ENCODE measurements at places on chromosomes 5 and 9. TPM values are rescaled to one million over a fixed set of nuclear protein-coding genes. Genes with fewer than 3 reads are reported as not detected.
A peak's percentile ranks its signal among the peaks of the same experiment; 100 is the strongest.

SPATA31E1 gene
- not detected for total RNA-seq

CCNI2 gene
- total RNA-seq = not detected

SARDH gene
- total RNA-seq = 2.0 TPM

- peak; percentile 22 for DNase-seq
These were observed 160.1 kb downstream of the TENT4A start for GRCh38 chr5:6873359-6873758.

DNA sequence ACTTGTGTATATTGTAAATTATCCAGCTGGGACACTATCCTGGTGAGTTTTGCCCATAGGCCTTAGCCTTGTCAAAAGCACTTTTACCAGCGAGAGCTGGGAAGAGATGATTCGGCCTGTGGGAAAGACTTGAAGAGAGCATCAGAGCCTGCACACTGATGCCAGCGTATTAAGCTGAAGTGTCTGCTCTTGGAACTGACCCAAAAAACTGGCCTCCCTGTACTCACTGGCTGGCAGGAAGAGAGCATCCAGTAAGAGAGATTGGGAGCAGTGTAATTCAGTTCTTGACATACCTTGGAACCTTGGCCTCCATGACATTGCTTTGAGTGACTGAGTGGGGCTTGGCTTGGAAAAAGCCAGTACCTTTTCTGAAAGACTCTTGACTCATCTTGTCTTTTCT, 73.7 kb downstream of the ZNF462 start:
- no peak for DNase-seq

DNA sequence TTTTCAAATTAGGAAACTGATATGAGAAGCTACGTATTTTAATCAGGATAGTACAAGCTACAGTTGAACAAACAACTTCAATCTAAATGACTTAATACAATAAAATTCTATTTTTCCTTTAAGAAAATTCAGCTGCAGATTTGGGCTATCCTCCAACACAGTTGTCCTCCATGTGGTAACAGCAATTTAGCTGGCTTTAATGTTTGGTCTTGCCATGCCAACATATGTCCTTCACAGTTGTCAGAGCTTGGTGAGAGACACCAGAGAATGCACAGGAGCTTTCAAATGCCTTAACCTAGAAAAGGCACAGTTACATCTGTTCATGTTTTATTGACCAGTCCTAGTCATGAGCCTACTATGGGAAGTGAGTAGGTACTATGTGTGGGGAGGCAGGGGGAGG, 10.8 kb downstream of the FAM174A start:
- DNase-seq = no peak

- no peak for DNase-seq
These were observed 117.5 kb downstream of the ADAMTS2 start for GRCh38 chr5:179227580-179228311.

GRCh38 chr5:158456756-158457155, 597.8 kb upstream of the CLINT1 start:
- no peak for DNase-seq

GRCh38 chr9:87097238-87097637, 149.9 kb upstream of the GAS1 start:
- DNase-seq = no peak

DNA sequence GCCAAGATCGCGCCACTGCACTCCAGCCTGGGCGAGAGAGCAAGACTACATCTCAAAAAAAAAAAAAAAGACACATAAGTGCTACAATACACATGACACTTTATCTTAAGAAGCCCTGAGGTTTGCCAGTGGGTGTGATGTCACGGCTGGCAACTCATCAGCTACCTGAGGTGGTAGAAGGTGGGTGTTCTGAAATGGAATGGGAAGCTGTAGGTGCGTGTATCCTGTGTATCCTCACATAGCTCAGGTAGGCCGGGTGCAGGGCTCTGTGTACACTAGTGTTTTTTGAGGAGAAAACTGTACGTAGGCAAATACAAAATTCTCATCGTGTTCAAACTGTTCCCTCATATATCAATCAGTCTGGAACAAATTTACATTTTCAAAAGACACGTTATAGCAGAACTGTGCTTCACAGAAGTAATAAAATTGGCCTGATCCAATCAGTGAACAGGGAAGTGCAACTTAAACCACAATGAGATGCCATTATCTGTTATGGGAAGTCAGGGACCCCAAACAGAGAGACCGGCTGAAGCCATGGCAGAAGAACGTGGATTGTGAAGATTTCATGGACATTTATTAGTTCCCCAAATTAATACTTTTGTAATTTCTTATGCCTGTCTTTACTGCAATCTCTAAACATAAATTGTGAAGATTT, 10.4 kb downstream of the BICD2 start:
- DNase-seq = no peak

- DNase-seq = no peak
These were observed 51.4 kb downstream of the ZNF354C start for GRCh38 chr5:179111267-179112207.

DNA sequence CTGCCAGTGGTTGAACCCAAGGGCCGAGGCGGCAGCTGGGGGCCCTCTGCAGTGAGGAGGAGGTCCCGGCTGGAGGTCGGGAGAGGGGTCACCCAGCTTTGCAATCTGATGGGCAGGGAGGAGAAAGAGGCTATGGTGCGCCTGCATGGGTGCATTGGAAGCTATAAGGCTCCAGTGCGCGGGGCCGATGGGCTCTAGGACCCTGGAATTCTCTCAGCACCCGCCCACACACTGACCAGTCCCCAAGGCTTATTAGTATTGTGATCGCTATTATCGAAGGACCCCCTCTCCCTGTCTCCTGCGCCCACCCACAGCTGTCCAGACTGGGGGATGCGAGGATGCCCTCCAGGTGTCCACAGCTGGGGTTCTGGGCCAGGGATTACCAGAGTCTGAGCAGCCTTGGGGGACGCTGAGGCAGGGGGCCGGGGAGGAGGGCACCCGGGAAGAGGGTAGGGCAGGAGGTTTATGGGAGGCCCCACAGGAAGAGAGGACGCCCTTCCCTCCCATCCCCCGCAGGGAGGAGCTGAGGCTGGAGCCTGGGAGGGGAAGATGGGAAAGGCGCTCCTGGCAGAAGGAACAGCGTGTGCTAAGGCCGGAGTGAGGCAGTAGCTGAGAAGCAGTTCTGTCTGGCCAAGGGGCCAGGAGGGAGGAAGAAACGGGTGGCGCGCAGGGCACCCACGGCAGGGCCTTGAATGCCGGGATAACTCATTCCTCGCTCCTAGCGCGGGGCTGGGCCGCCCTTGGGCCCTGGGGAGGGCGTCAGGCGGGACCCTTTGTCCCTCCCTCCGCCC, 24.2 kb downstream of the C9orf50 start:
- DNase-seq = no peak

- DNase-seq = no peak
These were observed 10.4 kb upstream of the CRB2 start for GRCh38 chr9:123345567-123345955.

Data from vagina (tissue), 2 donors.